ENCODE measurements at places on chromosomes 4 and X.

DNA sequence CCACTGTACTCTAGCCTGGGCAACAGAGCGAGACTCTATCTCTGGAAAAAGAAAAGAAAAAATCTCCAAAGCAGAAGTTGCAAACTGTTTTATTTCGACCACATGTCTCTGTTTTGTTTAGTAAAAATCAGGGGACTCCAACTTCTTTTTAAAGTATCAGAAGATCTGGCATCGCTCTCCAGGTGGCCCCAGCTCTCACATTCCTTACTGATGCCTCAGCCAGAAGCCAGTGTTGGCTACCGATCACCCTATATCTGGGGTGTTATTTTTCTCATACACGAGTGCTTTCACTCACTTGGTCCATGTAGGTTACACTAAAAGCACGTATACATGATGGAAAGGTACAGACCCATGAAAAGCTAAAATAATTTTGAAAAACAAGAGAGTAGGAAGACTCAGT is 8.3 kb downstream of the MPP1 start:
- DNase-seq = no peak

- DNase-seq = no peak
These were observed 129.6 kb downstream of the ZNF330 start for GRCh38 chr4:141350122-141350905.

GRCh38 chr4:97475621-97476020 is 667.7 kb downstream of the STPG2 start:
- no peak for DNase-seq

GRCh38 chr4:159227984-159228383 is 125.1 kb downstream of the RAPGEF2 start:
- DNase-seq = no peak

- DNase-seq = no peak
These were observed 187.0 kb downstream of the MID1IP1 start for GRCh38 chrX:38988301-38988700.

- DNase-seq = no peak
These were observed 57.1 kb upstream of the EFHC2 start for GRCh38 chrX:44400588-44400987.

DNA sequence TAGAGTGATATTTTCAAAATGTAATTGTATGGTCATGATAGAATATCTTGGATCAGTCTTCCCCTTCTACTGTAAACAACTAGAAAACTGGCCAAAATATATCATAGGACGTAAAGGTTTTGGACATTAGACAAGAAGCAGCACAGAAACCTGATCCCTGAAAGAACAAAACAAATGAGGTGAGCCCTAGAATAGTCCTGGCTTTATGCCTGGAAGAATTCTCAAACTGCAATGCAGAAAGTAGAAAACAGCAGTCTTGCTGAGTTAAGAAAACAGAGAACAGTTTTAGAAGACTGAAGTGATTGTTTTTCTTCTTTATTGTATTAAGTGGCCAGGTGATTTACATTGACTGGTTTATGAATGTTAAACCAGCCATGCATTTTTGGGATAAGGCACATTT is 19.5 kb downstream of the NSUN7 start:
- DNase-seq = no peak

DNA sequence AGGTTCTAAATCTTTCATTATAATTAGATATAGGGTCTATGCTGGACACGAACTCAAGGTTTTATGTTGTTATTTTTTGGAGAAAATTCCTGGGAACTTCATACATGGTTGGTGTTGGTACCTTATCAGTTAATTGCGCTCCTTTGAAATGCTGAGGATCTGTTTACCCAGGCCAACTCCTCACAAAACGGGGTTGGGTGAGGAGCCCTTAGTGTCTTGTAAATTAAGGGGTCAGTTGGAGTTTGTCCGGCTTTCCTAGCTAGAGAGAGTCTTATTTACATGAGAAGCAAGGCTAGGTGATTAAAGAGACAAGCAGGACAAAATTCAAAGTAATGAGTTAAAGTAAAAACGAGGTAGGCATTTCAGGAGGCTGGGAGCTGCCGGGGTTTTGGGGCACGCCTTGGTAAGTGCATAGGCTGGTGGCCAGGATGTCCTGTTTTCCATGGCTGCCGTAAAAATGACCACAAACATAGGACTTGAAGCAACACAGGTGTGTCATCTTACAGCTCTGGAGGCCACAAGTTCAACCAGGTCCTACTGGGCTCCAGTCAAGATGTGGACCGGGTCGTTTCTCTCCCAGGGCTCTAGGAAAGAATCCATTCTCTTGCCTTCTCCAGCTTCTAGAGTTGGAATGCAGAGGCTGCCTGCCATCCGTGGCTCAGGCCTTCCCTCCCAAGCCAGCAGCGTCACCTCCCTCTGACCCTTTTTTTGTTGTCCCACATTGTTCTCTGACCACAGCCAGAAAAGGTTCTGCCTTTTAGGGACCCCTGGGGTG is 19.8 kb downstream of the PSAPL1 start:
- no peak for DNase-seq

- no peak for DNase-seq
These were observed 11.1 kb downstream of the TCEANC start for GRCh38 chrX:13664020-13664419.

GRCh38 chr4:128854433-128854832 is 44.9 kb downstream of the JADE1 start:
- peak; percentile 52 for DNase-seq

- peak; percentile 71 for DNase-seq
These were observed 607 bp upstream of the SCOC start for GRCh38 chr4:140372751-140373327.

GRCh38 chr4:144583658-144584057 is 62.3 kb upstream of the HHIP start:
- no peak for DNase-seq

- no peak for DNase-seq
These were observed 98.7 kb upstream of the DDIT4L start for GRCh38 chr4:100288811-100289529.

DNA sequence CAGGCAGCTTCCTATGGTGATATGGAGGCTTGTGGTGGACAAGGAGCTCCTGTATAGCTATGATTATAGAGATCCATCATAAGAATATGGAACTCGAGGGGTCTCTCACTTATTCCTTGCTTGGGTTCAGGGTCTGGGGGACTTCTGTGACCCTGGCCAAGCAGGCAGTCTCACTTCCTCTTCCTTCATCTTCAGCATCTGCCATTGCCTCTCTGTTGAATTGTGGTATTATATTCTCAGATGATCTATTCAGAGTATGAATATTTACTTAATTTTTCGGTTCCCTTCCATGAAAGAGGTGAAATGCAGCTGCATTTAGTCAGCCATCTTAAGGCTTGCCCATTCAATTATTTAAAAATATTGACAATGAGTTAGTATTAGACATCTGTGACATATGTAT is 292.9 kb downstream of the SPIN4 start:
- DNase-seq = peak; percentile 0

DNA sequence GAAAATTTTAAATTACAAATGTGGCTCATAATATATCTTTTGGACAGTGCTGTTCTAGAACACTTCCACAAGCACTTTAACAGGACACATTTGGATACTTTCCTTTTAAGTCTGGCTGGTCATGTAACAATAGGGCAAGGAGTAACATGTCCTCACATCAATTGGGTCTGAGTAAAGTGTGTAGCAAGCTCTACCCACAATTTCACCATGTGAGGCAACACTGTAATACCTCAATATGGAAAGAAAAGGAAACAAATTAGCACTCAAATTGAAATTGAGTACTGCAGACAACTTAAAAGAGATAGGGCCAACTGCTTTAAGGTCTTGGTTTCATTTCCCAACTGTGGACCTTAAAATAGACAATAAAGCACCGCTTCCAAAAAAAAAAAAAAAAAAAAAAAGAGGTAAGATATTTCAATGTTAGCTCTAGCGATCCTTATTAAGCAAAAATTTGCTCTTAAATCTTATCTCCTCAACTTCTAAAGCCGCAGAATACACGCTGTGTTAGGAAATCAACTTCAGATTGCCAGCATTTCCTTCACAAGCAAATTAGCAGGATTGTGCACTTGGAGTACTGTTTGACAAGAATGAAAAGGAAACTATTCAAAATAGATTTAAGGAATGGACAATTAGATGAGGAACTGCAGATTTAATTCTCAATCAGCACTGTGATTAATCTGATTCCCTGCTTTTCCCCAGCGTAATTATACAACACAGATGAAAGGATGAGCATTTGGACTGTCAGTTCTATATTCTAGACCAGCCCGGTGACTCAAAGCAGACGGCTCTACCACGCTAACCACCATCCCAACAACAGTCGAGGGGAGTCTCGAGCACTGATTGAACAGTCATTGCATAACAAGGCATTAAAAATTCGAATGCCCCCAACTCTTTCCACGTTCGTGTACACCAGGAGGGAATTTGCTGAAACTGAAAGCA is 1.6 kb downstream of the CASK start:
- peak; percentile 68 for DNase-seq

DNA sequence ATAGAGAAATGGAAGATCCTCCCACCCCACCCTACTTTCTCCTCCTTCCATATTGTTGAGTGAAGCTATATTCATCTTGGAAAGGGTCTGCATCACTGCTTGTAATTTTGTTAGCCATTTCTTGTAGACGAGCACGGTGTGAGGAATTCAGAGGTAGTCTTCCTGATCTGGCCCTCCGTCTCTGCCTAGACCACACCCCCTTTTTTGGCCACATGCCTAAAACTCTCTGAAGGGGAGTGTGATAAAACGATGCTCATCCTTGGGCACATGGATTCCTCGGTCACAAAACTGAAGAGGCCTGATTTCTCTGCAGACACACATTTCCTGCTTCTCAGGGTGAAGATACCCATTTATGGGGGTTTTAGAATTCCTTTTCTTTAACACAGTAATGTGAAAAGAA is 182.8 kb downstream of the LARP7 start:
- DNase-seq = no peak

- DNase-seq = peak; percentile 54
These were observed 83.8 kb downstream of the GRID2 start for GRCh38 chr4:92387459-92388069.

GRCh38 chr4:89316931-89317366 is 9.3 kb upstream of the GPRIN3 start:
- no peak for DNase-seq

- DNase-seq = no peak
These were observed 5.3 kb downstream of the CRMP1 start for GRCh38 chr4:5887361-5888221.

DNA sequence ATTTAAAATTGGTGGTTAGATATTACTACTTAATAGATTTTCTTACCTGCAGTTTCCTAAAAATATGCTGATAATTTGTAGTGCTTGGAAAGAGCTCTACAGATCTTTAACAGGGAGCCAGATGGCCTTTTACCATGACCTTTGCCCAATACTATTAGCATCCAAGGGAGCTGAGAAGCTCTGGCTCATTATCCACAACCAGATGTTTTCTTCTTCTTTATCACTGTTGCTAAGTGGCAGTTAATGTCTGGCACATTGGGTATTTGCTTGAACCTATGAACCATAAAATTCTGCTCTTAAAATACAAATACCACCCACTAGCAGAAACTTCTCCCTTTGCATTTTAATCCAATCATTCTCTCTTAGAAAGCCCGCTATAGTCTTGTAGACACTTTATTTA is 1480.3 kb downstream of the C4orf33 start:
- no peak for DNase-seq

DNA sequence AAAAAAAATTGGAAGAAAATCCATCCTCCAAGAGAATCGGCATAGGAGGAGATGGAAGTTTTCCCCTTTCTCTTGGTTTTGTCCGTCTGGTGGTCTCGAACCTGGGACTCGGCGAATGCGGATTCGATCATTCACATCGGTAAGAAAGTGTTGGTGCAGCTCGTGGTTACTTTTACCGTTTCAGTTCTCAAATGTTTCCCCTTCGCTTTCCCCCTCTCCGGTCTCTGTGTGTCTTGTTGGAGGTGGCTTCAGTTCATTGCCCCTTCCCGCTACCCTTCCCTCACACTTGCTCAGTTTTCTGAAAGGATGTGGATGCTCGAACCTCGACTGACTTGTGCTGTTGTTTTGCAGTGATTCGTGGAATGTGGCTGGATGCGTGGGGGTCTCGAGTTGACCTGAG is 840 bp downstream of the GRID2 start:
- DNase-seq = no peak

Measured in GM12865 (cell line).